Left hindlimb (tissue), 1 donor: ENCODE measurements at places on chromosomes 12 and 14.

DNA sequence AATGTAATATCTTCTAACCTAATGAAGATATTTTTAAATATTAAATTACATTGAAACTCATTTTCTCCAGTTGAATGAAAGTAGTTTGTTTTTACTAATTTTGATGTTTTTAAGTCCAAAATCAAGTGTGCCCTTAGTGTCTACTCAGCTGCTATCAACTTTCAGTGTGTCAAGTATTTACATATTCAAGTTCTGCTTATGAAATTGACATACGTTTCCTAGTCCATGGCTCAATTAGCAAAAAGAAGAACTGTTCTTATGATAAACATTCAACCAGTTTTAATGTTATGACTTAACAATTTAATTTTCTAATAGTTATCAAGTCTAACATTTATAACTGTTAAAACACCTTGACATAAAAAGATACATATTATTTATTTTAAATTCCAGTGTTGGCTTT lies 137.1 kb downstream of the DUSP6 start:
- no peak for DNase-seq

DNA sequence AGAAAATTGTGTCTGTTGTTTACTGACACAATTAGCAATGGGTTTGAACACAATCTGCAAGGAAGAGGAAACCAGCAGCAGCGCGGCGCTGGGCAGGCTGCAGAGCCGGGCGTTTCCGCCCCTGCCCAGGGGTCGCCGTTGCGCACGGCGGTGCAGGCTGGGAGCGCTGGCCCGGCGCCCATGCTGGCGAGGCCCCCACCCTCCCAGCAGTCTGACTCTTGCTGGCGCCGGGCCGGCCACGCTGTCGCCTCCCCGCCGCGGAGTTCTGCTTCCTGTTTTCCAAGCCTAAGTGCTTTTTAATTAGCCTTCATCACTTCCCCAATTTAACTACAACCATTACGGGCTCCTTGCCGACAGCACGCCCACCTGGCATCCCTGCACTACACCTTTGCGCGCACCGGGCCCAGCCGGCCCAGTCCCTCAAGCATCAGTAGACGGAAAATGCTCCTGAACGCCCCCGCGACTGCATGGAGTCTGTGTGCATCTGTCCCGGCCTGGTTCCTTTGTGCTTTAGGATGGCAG lies 212.1 kb downstream of the GXYLT1 start:
- peak; percentile 78 for DNase-seq

- no peak for DNase-seq
These were observed 217.2 kb downstream of the C12orf50 start for GRCh38 chr12:87812030-87812429.

DNA sequence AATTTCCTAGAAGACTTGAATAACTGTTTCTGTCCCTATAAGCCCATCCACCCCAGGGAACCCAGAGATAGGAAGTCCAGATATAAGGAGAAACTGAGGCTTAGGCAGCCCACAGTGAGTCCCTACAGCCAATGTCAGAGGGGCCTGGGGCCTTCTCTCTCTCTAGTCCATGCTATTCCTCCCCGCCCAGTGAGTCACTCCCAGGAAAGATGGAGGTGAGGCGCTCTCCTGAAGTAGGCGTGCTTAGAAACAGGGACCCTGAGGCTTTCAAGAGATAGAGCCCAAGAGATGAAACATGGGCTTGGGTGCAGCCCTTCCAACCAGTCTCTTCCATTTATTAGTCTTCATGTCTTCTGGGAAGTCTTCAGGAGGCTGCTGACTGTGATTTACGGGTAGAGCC lies 2.3 kb upstream of the SMUG1 start:
- no peak for DNase-seq

- no peak for DNase-seq
These were observed 304.4 kb upstream of the FAR2 start for GRCh38 chr12:28844718-28845117.

DNA sequence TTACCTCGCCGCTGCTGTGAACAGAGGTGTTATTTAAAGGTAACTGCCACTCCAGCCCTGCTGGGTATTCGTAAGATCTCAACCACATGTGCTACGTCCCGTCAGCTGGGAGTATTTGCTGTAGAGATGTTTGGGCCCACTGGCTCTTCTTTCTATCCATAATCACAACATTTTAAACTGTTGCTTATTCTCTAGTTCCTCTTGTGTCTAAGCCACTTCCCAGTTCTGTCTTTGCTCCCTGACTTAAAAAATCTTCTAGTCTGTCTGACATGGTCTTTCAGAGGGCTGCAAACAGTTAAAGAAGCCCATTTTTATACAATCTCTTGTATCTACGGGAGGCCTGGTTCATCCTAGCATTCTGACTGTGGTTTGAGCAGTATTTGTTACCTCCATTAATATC lies 33.2 kb upstream of the HELB start:
- DNase-seq, result no peak

GRCh38 chr14:101711041-101711856 lies 50.3 kb upstream of the PPP2R5C start:
- no peak for DNase-seq

DNA sequence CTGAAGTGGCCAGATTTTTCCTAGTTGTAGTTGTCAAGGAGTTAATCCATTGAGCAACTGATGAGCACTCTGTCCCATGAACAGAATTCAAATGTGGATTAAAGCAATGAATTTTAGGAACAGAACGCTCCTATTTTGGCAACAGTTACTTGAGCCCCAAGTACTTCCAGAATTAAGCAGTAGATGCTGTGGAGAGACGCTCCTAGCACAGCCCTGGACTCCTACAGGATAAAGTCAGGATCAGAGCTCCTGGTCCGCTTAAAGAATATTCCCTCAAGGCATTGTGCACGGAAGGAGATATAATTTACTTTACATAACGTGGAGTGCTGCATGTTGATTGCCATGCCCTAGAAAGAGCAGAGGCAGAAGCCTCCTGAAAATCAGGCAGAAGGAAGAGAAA lies 53.4 kb downstream of the FLRT2 start:
- no peak for DNase-seq

DNA sequence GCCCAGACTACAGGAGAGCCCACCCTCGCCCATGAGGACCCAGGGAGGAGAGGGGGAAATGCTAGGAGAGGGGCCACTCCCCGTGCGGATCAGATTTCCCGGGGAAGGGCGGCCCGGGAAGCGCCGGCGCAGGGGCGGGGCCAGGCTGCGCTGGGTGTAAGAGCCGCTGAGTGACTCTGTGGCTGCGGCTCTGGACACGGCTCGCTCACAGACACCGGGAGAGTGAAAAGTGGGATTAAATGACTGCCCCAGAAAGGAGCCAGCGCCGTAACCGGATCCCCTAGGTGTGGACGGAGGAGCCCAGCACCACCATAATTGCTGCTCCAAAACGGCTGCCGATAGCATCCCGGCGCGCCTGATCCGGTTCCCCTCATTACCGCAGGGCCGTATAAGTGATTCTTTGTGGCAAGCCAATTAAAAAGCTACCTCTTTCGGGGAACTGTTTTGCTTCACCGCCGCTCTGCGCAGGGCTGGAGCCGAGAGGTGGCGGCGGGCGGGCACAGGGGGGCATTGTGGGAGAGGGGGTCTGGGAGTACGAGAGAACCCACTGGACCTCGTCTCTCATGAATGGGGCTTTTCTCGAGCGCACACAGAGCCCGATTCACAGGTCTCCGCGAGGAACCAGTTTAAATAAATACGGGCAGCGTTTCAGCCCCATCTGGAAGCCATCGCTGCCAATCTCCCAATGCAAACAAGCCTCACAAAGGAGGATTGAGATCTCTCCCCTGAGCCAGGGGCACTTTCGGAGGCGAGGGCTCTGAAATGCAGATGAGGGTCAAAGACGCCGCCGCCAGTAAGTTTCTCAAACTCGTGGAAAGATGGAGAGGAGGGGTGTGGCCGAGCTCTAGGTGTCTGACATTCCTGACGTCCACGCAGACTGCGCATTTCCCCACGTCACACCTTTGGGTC lies 2.5 kb downstream of the COL2A1 start:
- peak; percentile 80 for DNase-seq

DNA sequence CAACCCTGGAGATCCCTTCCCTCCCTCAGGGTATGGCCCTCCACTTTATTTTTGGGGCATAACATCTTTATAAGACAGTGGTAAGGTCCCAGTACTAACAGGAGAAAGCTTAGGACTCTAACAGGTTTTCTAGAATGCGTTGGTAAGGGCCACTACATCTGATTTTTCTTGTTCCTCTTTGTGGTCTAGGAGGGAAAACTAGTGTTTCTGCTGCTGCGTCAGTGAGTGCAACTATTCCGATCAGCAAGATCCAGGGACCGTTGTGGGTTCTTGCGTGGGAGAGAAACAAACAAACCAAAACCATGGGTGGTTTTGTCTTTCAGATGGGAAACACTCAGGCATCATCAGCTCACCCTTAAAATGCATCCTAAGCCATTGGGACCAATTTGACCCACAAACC lies 123.6 kb upstream of the SLC16A7 start:
- no peak for DNase-seq

- no peak for DNase-seq
These were observed 88.1 kb downstream of the DNAI7 start for GRCh38 chr12:25106818-25107217.

GRCh38 chr14:101022916-101023435 lies 119.5 kb upstream of the RTL1 start:
- DNase-seq, result peak; percentile 13

DNA sequence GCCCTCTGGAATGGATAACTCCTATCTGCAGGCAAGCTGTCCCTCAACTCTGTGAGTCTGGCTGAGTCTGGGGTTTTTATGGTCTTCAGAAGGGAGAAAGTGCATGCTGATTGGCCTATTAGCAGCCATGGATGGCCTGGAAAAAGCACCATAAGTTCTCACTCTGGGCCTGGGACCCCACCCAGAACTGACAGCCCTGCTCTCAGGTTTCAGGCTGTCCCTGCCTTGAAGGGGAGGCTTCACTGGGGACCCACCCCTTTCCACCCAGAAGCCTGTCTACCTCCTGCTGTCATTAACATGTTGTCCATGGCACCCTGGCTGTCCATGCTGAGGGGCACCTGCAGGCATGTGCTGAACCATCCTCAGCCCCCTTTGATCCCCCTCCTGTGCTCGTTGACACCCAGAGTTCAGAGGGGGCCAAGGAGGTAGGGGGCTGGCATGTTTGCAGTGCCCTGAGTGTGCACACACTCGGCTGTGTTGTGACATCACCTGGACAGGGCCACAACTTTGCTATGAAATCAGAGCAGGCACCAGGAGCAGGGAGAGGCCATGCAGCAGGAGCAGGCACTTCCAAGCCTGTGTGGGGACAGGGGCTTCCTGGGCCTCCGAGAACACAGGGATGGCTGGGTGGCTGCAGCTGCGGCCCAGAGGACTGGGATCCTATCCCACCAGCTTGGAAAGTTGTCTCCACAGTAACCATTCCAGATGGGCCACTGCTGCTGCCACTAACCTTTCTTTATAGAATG lies 84.7 kb downstream of the ACSS3 start:
- no peak for DNase-seq

GRCh38 chr14:81066672-81067071 lies 111.3 kb downstream of the TSHR start:
- no peak for DNase-seq

DNA sequence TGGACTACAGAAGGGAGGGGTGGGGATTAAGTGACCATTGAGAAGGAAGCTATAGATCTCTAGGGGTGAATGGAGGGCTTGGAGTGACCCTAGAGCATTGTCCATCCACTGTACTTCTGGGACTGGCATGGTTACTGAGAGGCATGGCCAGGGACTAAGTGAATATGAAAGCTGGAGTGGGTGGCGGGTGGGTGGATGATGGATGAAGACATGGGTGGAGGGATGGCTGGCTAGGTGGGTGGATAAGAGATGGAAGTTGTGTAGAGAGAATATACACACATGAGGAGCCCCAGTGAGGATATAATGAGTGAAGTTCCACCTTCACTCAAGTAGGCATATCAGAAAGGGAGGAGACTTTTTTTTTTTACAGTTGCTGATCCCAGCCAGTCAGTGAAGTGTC lies 65.5 kb upstream of the NRXN3 start:
- DNase-seq, result no peak

- peak; percentile 69 for DNase-seq
These were observed 313.1 kb downstream of the GALC start for GRCh38 chr14:87679866-87680265.

DNA sequence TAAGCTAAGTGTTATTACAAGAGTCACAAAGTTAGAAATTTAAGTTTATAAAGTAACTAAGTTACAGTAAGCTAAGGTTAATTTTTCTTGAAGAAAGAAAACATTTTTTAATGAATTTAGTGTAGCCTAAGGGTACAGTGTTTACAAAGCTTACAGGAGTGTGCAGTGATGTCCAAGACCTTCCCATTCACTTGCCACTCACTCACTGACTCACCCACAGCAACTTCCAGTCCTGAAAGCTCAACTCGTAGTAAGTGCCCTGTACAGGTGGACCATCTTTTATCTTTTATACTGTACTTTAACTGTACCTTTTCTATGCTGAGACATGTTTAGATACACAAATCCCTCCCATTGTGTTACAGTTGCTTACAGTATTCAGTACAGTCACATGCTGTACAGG lies 60.9 kb upstream of the TMEM263 start:
- DNase-seq, result no peak

- DNase-seq, result no peak
These were observed 12.8 kb downstream of the ATP2B1 start for GRCh38 chr12:89695830-89696229.

GRCh38 chr12:3091382-3092241 lies 14.4 kb downstream of the TSPAN9 start:
- DNase-seq, result no peak

GRCh38 chr12:22088886-22089285 lies 42.9 kb downstream of the CMAS start:
- DNase-seq, result no peak

- no peak for DNase-seq
These were observed 18.0 kb downstream of the TMEM63C start for GRCh38 chr14:77199590-77199989.

- no peak for DNase-seq
These were observed 9.7 kb upstream of the RAN start for GRCh38 chr12:130862161-130862560.

DNA sequence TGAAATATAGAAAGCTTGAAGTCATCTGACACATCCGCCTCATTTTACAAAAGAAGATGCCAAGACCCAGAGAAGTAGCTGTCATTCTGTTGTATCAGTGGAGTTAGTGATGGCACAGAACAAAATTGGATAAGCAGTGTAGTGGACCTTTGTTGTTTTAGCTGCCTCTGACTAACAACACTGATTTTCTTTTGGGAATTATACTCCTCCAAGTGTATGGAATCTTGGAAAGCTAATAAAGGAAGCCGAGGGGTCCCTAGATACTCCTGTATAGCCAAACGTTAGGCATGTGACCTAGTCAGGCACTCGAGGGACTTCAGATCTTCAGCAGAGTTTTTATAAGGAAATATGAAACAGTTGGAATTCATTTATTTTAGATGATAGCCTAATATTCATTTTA lies 94.5 kb downstream of the OTOGL start:
- DNase-seq, result no peak

DNA sequence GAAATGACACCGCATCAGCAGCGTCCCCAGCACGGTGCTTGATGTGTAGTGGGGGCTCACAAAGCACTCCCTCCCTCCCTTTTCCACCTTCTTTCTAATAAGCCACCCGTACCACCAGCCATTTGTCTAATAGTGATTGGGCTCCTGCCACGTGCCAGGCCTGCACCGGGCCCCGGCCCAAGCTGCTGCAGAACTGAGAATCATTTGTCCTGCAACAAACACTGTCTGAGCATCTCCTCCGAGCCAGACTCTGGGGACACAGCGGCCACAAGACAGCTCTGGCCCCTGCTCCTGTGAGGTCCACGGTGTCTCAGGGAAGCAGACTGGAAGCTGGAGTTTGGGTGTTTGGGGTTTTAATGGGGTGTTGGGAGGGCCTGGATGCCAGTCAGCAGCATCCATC lies 43.9 kb downstream of the MVK start:
- no peak for DNase-seq

- DNase-seq, result no peak
These were observed 2.2 kb upstream of the EP400 start for GRCh38 chr12:131947482-131948027.
